Fibroblast of skin of abdomen (primary cell): ENCODE measurements at places on chromosomes 7 and 10.
A peak's percentile ranks its signal among the peaks of the same experiment; 100 is the strongest.

DNA sequence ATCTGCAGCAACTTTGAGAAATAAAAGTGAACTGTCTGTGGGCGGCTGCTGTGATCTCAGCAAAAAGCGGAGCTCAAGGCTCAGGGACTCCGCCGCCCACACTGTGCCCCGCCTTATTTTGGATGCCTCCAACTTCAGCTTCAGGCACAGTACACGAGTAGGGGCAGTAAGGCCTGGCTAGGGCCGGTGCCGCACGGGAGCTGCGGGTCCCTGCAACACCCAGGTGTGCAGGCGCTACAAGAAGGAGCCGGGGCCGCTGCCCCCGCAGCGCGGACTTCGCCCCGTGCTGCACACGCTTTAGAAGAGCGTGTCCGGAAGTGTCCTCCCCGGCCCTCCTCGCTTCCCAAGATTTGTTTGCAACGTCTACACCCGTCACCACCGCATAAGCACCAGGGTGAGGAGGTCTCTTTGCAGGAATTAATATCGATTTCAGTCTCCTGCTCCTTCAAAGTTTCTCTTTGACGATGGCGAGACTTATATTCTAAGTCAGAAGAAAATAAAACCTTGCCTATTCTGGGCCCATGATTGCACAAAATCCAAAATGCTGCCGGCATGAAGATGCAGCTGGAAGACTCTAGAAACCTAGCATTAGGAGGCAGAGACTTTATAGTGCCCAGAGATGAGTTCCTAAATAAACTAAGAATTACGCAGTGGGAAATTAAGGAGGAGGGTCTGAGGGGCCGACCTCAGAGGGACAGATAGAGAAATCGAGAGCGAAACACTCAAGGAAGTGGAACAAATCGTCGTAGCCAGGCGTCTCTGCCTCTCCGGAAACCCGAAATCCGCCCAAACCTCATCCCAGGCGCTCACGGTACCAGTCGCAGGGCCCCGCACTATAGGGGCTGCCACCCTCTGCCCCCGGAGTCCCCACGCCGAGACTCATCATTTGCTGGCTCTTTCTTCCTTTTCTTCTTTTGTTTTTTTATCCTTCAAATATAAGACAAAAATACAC lies 6.4 kb downstream of the VAX1 start:
- DNase-seq: no peak

DNA sequence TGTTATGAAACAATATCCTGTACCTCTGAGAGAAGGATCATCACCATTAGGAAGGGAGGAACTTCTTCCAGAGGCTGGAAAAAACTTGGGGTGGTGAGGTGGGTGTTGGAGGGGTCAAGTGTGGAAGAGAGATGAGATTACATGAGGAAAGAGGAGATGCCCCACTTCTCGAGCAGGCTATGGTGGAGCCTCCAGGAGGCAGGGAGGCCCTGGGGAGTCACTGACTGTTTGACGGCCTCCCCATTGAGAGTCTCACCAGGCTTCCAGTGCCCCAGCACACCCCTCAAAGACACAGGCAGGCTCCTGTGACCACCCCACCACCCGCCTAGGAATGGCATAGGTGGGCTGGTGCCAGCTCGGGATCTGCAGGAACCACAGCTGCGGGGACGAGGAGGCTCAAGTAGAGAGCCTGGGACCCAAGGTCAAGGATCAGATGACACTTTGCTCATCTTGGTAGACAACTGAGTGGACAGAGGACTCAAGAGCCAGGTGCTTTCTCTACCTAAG lies 185.3 kb upstream of the GDF10 start:
- DNase-seq: no peak

GRCh38 chr10:71726580-71727104 lies 7.1 kb upstream of the C10orf105 start:
- DNase-seq: no peak

- DNase-seq: peak; percentile 36
Observed at GRCh38 chr10:30821994-30822692, 192.6 kb upstream of the LYZL2 start.

DNA sequence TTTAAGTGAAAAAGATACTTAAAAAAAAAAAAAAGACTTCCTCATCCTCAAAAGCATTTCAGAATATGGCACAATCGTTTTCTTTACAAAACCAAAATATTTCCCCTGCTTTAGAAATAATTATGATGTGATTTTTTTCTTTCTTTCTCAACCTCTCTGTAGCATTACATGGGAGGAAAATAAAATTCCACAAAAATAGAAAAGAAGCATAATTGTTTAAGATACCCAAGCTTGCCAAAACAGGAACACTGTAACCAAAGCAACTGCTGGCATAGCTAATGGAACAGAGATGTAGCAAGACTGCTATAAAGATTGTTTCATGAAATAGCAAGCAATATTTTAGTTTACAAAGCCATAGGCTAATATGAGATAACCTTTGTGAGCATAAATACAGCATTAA lies 75.6 kb upstream of the GPR22 start:
- DNase-seq: no peak

GRCh38 chr7:135914346-135914745 lies 62.8 kb downstream of the MTPN start:
- DNase-seq: no peak

GRCh38 chr10:44890696-44891563 lies 20.2 kb upstream of the TMEM72 start:
- no peak for DNase-seq

GRCh38 chr7:23473844-23474093 lies 3.5 kb upstream of the IGF2BP3 start:
- DNase-seq: no peak

DNA sequence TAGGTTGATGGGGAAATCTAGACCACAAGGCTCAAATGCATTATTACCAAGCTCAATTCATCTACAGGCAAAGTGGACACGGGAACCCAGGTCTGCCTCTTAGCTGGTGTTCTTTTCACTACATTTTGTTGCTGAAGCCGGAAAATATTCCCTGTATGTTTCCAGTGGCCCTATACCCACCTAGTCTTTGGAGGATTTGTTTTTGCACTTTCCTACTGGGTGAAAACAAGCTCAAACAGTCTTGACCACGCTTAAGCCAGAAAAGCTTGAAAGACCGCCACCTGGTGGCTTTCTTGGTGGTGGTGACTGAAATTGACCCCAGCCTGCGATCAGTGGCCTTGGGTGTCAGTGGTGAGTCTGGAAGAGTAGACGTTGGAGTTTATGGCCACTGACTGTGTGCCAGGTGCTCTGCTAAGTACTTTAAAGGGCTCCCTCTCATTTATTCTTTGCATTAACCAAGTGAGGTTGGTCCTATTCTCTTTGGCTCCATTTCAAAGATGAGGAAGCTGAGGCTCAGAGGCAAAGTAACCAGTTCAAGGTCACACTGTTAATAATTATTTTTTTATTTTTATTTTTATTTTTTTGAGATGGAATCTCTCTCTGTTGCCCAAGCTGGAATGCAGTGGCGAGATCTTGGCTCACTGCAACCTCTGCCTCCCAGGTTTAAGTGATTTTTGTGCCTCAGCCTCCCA lies 11.1 kb upstream of the CRTAC1 start:
- peak; percentile 18 for DNase-seq

- no peak for DNase-seq
Observed at GRCh38 chr10:89479771-89480446, 55.5 kb downstream of the SLC16A12 start.

- peak; percentile 72 for DNase-seq
Observed at GRCh38 chr10:101367569-101368453, 13.8 kb downstream of the BTRC start.

GRCh38 chr10:49751216-49751615 lies 10.9 kb downstream of the OGDHL start:
- no peak for DNase-seq

DNA sequence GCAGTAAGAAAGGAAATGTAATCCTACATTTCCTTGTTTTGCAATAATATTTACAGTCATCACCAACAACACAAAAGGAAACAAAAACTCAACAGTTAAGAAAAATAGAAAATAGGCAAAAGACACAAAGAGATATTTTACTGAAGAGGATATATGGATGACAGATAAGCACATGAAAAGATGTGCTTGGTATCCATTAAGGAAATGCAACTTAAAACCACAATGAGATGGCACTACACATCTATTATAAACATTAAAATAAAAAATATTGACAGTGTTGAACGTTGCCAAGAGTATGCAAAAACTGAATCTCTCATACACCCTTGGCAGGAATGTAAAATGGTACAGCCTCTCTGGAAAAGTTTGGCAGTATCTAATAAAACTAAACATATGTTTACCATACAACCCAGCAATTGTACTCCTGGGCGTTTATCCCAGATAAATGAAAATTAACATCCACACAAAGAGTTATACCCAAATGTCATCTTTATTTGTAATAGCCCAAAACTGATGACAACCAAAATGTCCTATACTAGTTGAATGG lies 5.4 kb downstream of the CEP41 start:
- DNase-seq: no peak

GRCh38 chr7:110105840-110106239 lies 985.1 kb upstream of the LRRN3 start:
- DNase-seq: no peak
